Stimulated activated CD8-positive, alpha-beta memory T cell treated with anti-CD3 and anti-CD28 coated beads, Interleukin-4, amount 100 ng/mL, for 4 hours (primary cell): ENCODE measurements at places on chromosomes 16 and 17.

DNA sequence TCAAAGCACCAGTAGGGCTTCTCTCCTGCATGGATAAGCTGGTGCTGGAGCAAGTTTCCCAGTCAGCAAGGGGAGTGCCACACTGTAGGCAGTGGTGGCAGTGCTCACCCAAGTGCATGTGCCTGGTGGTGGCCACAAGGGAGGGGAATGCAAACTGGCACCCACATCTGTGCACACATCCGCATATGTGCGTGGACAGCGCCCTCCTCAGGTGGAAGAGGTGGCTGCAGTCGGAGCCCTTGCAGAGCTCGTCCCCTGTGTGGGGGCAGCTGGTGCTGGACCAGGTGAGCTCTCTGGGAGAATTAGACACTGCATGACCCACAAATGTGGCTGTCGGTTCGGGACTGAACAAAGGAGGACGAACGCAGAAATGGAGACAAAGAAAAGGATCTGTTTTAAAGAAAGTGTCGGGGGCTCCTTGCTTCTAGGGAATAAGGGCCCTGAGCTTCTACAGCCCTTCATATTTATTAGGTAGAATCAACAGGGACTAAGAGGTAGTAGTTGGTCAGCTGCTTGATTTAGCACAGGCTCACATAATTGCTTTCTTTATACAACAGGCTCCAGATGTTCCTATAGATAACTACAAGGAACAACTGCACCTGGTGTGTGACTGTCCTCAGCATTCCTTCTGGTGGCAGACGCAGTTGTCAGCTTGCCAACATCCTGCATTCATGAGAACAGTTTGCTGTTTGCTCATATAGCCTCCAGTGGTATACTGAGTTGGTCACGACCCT is 5.3 kb upstream of the ZNF689 start:
- DNase-seq = peak; percentile 17

GRCh38 chr16:56203052-56203451 is 11.8 kb downstream of the GNAO1 start:
- DNase-seq = no peak

DNA sequence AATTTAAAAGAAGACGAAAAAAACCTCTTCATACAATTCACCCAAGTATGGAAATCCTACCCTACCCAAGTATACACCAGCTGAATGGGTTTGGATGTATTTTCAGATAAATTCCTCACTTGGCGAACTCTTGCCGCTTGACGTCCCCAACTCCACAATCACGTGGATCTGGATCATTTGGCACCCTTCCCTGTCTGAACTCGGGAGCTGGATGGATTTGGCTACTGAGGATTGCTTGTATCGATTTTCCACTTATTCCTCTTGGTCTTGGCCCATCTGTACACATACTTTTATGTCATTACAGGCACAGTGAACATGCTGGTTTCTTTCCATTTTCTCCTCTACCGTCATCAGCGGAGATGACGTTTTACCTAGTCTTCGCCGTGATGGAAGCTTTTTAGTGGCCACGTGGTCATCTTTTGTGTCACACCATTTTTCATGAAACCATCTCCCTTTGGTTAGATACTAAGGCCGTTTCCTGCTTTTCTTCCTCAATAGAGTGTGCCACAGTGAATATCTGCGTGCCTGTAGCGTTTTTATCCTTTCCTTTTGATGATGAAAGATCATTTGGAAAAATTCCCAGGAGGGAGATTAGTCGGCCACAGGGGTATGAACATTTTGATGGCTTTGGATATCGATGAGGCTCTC is 47.1 kb downstream of the CMIP start:
- DNase-seq = no peak

DNA sequence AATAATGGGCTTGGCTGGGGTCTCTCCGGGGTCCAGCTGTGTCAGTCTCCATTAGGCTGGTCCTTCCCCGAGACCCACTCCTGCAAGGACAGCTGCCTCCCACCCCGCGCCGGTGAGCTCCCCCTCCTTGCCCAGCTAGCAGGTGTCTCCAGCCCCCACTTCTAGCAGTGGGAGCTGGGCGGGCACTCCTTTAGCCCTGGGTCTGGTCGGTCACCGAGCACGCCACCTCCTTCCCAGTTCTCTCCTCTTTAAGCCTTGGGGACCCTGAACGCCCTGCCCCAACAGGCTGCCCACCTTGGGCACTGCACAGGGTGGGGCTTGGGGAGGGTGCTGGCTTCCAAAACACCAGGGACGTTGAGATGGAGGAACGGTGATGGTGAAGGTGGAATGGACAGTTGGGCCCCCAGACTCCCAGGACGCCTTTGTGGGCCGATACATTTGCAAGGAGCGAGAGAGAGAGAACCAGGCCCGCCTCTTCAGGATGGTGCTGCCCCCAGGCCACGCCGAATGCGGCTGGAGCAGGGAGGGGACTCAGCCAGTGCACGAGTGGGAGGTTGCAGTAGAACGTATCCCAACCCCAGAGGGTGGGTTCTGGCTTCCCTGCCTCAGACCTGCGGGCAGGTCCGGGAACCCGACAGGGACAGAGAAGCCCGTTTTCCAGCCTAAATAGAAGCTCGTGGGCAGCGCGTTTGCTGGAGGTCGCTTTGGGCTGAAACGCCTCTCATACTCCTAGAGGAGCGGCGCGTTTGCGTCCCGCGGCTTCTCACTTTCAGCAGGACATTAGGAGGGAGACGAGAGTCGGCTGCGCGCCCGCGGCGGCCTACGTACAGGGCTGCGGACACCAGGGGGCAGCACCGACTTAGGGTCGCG is 10.7 kb downstream of the TBX2 start:
- no peak for DNase-seq

DNA sequence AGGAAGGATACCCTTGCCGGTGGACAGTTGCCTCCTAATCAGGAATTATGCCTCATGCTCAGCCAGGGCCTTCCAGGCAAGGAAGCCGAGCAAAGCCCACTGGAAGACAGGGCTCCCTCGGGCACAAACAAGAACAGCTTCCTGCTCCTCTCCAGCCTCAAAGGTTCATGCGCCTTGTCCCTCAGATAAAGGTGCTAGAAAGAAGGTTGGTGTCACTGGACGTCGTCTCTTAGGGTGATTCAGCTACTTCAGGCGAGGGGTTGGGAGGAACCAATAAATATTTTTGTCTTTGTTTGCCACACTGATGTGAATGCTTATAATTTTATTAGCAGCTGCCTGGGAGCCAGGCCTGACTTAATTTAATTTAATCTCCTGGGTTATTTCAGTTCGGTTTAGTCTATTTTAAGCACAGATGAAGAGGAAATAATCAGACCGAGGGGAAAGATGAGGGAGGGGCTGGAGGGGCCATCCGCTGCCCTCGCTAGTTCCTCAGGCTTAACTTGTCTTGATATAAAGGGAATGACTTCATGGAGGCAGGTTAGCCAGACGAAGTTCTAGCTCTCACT is 171.8 kb upstream of the CACNG5 start:
- DNase-seq = no peak

DNA sequence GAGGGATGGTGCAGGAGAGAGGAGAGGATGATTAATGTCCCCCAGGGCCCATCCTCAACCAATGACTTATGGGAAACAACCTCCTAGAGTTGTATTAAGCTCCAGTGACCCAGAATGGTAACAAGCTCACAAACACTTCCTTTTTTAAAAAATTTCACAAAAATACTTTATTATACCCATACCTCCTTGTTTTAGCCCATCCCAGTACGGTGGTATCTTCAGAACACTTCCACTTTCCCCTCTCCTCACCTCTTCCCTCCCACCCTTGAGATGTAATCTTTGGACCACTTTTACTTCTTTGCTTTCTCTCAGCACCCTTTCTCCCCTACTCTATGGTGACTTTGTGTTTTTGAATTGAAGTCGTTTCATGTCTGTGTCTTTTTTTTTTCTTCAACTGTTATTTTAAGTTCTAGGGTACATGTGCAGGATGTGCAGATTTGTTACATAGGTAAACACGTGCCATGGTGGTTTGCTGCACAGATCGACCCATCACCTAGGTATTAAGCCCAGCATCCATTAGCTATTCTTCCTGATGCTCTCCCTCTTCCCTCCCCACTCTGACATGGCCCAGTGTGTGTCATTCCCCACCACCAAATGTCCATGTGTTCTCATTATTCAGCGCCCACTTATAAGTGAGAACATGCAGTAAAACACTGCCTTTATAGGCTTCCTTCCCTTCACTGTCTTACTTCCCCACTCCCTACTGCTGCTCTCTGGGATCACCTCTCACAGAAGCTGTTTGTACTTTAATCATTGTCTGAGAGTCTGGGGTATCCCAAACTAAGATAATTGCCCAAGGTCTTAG is 124.5 kb downstream of the PRKCB start:
- no peak for DNase-seq
